ENCODE measurements at places on chromosomes 7 and 10.

DNA sequence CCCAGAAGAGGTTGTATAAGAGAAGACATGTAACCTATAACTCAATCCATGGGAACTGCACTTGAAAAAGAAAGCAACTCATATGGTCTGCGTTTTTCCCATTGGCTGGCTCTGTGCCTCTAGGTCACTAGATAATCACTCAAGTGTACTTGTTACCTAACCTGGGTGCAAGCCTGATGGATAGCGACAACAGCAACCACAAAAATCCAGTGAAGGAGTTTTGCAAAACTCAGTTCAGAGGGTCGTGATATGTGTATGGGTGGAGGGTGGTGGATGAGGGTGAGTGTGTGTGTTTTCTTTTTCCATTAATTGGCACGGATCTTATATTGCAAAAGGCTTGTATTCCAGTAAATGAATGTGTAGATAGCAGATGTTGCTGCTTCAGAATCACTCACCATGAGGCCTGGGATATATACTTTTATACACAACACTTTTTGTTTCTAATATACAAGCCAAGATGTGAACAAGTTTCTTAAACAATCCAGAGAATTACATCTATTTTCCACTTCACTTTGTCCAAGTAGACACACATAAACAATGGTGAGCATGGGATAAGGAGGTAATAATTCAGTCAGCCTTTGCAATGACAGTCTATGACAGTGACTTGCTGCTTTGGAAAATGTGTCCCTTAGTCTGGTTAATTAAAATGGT lies 286.9 kb upstream of the DKK1 start:
- no peaks in the 10 kb centered on the region for H3K27me3 ChIP-seq
- no peak overlapping the region for H3K4me3 ChIP-seq

DNA sequence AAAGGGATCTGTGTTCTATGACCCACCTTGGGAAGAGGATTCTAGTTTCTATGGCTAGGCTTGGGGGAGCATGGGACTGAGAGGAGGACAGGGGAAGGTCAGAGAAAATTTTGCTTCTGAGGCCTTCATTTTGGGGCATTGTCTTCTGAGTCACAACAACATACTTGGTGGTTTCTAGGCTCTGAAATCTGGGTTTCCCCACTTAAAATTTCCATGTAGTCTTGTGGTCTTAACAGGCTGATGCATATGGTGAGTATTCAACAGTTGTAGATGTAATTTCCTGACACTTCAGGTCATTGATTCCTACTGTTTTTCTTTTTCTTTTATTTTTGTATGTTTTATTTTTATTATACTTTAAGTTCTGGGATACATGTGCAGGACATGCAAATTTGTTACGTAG lies 88.5 kb downstream of the ANKRD7 start:
- H3K4me3 ChIP-seq, result no peak overlapping the region
- no peaks in the 10 kb centered on the region for H3K36me3 ChIP-seq
- H3K27ac ChIP-seq, result no peak overlapping the region
- no peaks in the 10 kb centered on the region for H3K4me1 ChIP-seq

DNA sequence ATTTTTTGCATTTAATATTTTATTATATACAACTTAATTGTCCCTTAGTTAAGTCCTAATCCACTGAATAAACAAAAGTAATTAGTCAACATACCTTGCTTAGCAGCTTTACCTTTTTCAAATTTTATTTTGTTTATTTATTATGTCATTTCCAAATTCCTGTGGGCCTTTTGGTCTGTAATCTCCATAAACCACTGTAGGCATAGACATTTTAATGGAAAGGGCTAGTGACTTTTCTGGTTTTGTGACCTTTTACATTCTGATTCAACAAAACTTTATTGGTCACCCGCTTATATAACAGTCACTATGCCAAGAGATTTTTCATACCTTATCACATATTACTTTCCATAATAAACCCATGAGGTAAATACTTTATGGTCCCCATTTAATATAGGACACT lies 181.3 kb upstream of the PRPS1L1 start:
- no peak overlapping the region for H3K4me3 ChIP-seq
- no peaks in the 10 kb centered on the region for H3K4me1 ChIP-seq

- no peak for DNase-seq
- no peak overlapping the region for H3K27ac ChIP-seq
- peaks cover 5% of the 10 kb centered on the region for H3K4me1 ChIP-seq
- no peaks in the 10 kb centered on the region for H3K27me3 ChIP-seq
- no peak overlapping the region for H3K4me3 ChIP-seq
Observed at GRCh38 chr7:92778972-92779371, 57.4 kb downstream of the CDK6 start.

DNA sequence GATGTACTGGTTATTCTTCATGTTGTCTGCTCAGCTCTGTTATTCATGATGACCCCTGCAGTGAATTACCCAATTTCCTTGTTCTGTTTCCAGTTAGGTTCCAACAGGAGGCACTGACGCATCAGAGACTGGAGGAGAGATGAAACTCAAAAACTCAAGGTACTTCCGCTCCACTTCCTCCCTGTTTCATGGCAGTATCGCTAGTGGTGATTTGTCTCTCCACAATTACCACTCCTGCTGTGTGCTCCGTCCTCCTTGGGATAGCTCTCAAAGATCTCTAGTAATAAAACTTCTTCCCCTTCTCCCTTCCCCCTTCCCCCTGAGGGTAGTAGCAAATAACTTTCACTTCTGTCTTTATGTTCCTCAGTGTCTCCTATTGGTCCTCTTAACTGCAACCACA lies 107.4 kb upstream of the ABCB5 start:
- H3K4me1 ChIP-seq, result no peaks in the 10 kb centered on the region
- no peak for DNase-seq
- no peaks in the 10 kb centered on the region for H3K27me3 ChIP-seq
- no peak overlapping the region for H3K4me3 ChIP-seq

- DNase-seq, result no peak
- no peak overlapping the region for H3K4me3 ChIP-seq
- H3K36me3 ChIP-seq, result no peaks in the 10 kb centered on the region
- H3K4me1 ChIP-seq, result no peaks in the 10 kb centered on the region
- no peak overlapping the region for H3K27ac ChIP-seq
- no peaks in the 10 kb centered on the region for H3K27me3 ChIP-seq
Observed at GRCh38 chr10:71684356-71685173, 35.0 kb downstream of the C10orf105 start.

DNA sequence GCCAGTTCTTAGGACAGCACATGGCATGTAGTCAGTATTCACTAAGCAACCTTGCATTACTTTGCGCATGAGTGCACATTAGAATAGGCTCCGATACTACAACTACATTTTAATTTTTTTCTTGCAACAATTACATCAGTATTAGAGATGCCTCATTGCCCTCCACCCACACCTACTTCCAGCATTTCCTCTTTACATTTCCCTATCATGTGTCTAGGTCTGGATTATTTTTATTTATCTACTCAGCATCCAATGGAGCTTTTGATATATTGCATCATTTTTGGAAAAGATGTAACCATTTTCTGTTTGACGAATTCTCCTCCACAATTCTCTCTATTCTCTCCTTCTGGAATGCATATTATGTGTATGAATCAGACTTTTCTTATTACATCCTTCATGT lies 258.2 kb upstream of the GLI3 start:
- no peak for DNase-seq
- H3K27me3 ChIP-seq, result no peaks in the 10 kb centered on the region
- no peak overlapping the region for H3K27ac ChIP-seq
- H3K36me3 ChIP-seq, result no peaks in the 10 kb centered on the region

GRCh38 chr10:44190541-44190940 lies 194.4 kb downstream of the CXCL12 start:
- H3K36me3 ChIP-seq, result no peaks in the 10 kb centered on the region
- no peak overlapping the region for H3K27ac ChIP-seq
- no peaks in the 10 kb centered on the region for H3K27me3 ChIP-seq
- no peak for DNase-seq
- H3K4me3 ChIP-seq, result no peak overlapping the region

DNA sequence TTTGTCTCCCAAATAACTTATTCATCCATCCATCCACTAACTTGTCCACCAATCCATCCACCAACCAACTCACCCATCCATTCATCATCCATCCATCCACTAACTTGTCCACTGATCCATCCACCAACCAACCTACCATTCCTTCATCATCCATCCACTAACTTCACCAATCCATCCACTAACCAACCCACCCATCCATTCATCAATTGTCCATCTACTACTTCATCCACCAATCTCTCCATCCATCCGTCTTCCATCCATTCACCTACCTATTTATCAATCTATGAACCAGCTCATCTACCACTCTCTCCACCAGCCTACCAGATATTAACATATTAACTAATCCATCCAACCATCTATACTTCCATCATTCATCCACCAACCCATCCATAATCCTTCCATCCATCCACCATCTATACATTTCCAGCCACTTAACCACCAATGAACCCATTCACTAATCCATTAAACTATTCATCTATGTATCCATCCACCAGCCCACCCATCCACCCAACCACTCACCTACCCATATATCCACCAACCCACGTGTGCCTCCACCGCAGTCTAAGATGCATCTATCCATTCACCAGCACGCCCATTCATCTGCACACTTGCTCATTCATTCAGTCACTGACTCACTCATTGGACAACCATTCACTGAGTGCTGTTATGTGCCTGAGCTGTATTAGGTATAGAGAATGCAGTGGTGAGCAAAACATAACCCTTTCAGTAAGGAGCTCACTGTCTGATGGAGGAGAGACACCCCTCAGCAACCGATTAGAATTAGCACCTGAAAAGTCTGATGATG lies 19.8 kb upstream of the TBL2 start:
- no peak for DNase-seq
- no peak overlapping the region for H3K27ac ChIP-seq
- no peak overlapping the region for H3K4me3 ChIP-seq
- H3K27me3 ChIP-seq, result no peaks in the 10 kb centered on the region
- no peaks in the 10 kb centered on the region for H3K4me1 ChIP-seq

GRCh38 chr10:25102147-25102822 lies 72.5 kb upstream of the GPR158 start:
- H3K36me3 ChIP-seq, result no peaks in the 10 kb centered on the region
- no peak overlapping the region for H3K27ac ChIP-seq
- H3K4me1 ChIP-seq, result no peaks in the 10 kb centered on the region
- no peak overlapping the region for H3K4me3 ChIP-seq
- DNase-seq, result no peak

DNA sequence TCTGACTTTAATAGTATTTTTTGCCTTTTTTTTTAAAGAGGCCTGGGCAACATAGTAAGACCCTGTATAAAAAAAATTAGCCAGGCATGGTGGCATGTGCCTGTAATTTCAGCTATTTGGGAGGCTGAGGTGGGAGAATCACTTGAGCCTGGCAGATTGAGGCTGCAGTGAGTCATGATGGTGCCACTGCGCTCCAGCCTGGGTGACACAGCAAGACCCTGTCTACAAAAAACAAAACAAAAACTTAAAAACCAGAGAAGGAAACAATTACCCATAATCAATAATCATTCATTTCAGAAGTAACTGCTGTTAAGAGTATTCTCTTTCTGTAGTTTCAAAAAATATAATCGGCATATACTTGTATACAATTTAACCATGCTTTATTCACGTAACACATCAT lies 28.0 kb downstream of the VPS26A start:
- H3K4me1 ChIP-seq, result peaks cover 5% of the 10 kb centered on the region
- no peaks in the 10 kb centered on the region for H3K36me3 ChIP-seq
- H3K4me3 ChIP-seq, result no peak overlapping the region

- H3K4me1 ChIP-seq, result no peaks in the 10 kb centered on the region
- no peak overlapping the region for H3K27ac ChIP-seq
- H3K27me3 ChIP-seq, result no peaks in the 10 kb centered on the region
- H3K4me3 ChIP-seq, result no peak overlapping the region
- DNase-seq, result no peak
- H3K36me3 ChIP-seq, result no peaks in the 10 kb centered on the region
Observed at GRCh38 chr7:47763063-47763974, 181.4 kb upstream of the TNS3 start.

GRCh38 chr7:87154166-87154565 lies 1.9 kb downstream of the DMTF1 start:
- peaks cover 66% of the 10 kb centered on the region for H3K4me1 ChIP-seq
- H3K4me3 ChIP-seq, result peak overlapping the region; percentile 20
- H3K27ac ChIP-seq, result no peak overlapping the region
- H3K27me3 ChIP-seq, result no peaks in the 10 kb centered on the region
- H3K36me3 ChIP-seq, result no peaks in the 10 kb centered on the region

- no peak overlapping the region for H3K27ac ChIP-seq
- no peak overlapping the region for H3K4me3 ChIP-seq
- no peaks in the 10 kb centered on the region for H3K36me3 ChIP-seq
Observed at GRCh38 chr7:557558-557881, 37.9 kb upstream of the PDGFA start.

DNA sequence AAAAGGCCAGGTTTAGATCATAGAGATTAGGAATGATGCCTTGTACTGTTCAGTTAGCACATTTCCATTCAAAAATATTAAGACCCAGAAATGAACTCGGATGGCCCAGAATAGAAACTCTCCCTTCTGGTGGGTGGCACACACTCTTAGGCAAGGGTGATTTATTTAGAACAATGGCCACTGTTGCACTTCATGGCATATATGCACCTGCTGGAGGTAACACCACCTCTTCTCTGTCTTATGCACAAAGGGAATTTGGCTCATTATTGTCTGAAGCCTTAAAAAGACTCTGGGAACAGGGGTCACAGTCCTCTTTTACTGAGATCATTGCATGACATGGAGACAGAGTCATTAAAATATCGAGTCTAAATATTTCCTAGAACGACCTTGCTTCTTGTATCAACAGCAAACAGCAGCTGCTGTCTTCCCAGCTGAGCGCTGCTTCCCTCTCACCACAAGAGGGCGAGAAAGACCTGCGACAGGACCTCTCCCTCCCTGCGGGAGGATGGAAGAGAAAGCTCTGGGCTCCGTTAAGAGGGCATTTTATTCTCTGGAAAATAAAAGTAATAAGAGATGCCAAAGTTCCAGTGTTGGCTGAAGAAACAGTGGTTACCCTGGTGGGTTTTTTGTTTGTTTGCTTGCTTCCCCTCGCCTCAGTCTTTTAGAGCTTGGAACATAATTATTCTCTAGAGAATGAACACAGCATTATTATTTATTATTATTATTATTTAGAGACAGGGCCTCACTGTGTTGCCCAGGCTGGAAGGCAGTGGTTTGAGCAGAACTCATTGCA lies 13.5 kb upstream of the BAMBI start:
- H3K4me3 ChIP-seq, result no peak overlapping the region
- no peaks in the 10 kb centered on the region for H3K36me3 ChIP-seq
- H3K4me1 ChIP-seq, result peaks cover under 1% of the 10 kb centered on the region
- H3K27me3 ChIP-seq, result peaks cover 17% of the 10 kb centered on the region
- no peak overlapping the region for H3K27ac ChIP-seq
- peak; percentile 66 for DNase-seq

DNA sequence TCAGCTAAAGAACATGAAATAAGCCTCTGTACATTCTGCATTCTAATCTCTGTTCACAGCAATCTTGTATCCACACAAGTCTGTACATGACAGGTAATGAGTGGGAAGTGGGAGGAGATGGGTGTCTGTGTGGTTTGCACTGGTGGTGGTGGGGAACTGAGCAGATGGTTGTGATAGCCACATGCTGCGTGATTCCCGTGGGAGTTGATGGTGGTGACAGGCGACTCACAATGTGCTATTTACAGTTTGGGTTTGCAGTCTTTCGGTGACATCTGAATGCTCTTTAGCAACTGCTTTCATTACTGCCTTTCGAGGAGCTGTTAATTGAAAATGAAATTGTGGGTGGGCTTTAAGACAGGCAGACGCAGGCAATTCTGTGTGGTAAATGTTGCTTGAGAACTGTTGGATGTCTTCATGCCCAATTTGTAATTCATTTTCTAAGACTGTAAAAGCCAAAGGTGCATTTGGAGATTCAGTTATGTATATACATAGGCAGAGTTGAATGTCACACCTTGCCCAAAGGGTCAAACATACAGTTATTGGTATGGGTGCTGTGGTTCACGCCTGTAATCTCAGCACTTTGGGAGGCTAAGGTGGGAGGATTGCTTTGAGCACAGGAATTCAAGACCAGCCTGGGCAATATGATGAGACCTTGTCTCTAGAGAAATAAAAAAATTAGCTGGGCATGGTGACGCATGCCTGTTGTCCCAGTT lies 308.2 kb downstream of the AUTS2 start:
- H3K4me1 ChIP-seq, result no peaks in the 10 kb centered on the region
- H3K27ac ChIP-seq, result no peak overlapping the region
- no peak for DNase-seq
- H3K36me3 ChIP-seq, result no peaks in the 10 kb centered on the region
- H3K4me3 ChIP-seq, result no peak overlapping the region

Data from CD4-positive, alpha-beta memory T cell (primary cell).